ENCODE measurements at places on chromosomes 11 and 22.

- peak; percentile 45 for DNase-seq
These were observed 63.6 kb upstream of the FAM181B start for GRCh38 chr11:82796998-82797961.

- DNase-seq = no peak
These were observed 31.9 kb downstream of the POU2AF1 start for GRCh38 chr11:111347002-111347722.

DNA sequence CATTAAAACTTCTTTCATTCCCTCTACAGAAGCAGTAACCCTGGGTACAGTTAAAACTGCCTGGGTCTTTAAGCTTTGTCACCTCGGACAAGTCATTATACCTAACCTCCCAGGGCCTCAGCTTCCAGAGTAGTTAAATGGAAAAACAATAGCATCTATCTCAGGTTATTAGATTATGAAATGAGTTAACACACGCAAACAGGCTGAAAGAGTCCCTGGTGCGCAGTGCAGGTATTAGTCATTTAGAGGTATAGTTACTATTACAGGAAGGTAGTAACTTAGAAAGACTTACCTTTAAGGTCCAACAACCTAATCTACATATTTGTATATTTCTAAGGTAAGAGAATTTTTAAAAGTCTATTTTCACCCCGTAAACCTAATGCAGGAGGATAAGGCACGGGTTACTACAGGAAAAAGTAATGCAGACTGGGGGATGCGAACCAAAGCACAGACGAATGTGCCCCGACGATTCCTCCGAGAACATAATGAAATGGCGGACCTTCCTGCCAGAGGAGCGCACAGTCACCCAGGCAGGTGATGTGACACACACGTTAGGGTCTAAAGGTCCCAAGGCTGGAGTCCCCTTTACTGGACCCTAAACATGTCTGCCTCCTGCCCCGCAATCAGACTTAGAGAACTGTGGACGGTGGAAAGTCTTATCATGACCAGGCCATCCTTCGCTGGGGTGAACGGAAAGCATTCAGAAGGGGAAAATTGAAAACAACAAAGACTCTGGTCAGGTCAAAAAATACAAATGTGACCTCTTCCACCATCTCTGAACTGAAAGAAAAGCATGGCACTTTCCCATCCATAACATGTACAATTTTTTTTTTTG, 1.3 kb downstream of the NAP1L4 start:
- no peak for DNase-seq

GRCh38 chr11:66006134-66006890, 4.0 kb downstream of the BANF1 start:
- no peak for DNase-seq

GRCh38 chr22:40660730-40661129, 18.6 kb upstream of the MCHR1 start:
- no peak for DNase-seq

DNA sequence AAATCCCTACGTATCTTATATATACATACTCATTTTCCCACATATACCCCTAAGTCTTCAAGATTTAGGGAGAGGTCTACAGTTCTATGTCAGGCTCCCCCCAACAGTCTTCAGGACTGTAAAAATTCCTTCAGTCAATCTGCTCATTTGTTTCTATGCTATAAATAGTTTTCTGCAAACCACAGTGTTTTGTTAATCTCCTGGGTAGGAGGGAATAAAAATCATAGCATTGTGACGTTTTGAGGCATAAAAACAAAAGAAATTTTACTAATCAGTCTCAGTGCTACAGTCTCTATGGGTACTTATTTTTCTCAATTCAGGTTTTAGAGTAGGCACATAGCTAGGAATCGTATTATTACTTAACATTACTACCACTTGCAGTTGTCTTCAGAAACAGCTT, 552.8 kb upstream of the LRRC4C start:
- DNase-seq = no peak

DNA sequence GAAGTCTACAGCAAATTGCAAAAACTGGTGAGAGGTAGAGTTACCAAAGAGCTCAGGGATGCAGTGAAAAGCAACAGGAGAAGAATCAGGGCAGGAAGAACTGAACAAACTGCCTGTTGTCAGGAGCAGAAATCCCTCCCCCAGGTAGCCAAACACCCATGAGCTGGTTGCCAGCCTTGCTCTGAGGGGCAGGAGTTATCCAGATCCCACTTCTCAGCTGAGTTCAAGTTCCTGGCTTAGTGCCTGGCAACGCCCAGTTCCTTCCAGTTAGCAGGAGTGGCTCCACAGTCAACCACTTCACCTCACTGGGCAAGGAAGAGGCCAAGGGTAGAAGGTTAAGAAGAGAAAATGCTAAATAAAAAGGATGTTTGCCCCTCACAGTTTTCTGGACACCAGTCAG, 1.9 kb upstream of the MPZL2 start:
- DNase-seq = peak; percentile 69

GRCh38 chr22:49995361-49996118, 17.0 kb downstream of the IL17REL start:
- DNase-seq = peak; percentile 60

- DNase-seq = no peak
These were observed 541.7 kb downstream of the METTL15 start for GRCh38 chr11:28649922-28650321.

DNA sequence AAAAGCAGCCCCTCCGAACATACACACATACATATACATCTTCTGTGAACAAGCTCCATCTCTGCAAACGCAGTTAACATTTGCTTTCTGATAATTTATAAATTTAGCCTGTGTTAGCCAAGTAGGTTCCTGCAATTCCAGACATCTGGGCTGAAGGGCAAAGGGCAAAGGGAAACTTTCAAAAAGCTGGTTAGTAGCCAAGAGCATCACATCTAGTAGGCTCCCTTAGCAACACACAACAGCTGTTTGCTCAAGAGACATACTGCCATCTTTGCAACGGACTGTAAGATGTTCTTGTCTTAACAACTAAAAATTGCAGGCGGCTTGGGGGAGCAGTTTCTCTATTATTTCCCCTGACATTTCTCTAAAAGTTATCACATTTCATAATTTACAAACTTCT, 134.9 kb downstream of the RBFOX2 start:
- no peak for DNase-seq

DNA sequence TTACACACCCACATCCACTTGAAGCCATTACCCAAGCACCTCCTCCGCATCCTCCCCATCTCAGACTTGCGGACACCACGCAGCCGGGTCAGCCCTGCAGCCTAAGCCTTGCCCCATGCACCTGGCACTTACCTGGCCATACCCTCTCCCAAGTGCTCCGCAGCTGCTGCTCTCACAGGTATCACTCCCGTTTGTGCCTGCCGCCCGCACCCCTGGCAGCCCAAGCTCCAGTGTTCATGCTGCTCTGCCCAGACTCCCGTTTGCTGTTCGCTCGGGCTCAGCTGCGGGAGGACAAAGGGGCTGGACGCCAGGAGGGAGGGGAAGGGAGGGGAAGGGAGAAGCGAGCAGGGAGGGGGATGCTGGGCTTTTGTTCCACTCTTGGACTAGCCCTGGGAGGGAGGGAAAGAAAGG, at the start of gene KLHL35:
Gene KLHL35 (minus strand): TSS at position 293 of the 411 bp plus-strand sequence. CDS start 2,574 bp downstream, outside the sequence.
- DNase-seq = no peak

- DNase-seq = peak; percentile 71
These were observed 2.0 kb downstream of the FAT3 start for GRCh38 chr11:92226331-92227229.

- peak; percentile 38 for DNase-seq
These were observed 728 bp downstream of the CTTN start for GRCh38 chr11:70398834-70399680.

- peak; percentile 83 for DNase-seq
These were observed 17.5 kb downstream of the RELT start for GRCh38 chr11:73393479-73394415.

DNA sequence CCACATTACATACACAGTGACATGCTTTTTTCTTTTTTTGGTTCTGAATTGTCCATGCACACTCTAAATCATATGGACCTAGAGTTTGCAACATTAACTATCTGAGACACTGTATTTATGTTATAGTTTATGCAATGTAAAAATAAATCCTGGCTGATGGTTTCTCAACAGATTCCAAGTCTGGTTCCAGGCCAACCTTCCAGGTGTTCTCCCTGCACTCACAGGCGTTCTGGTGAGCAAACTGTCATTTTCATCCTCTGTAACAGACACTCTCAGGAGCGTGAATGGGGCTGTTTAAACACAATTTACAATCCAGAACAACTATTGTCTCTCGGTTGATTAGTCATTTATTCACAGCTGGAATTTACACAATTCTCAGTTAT, 36.5 kb upstream of the ANKK1 start:
- no peak for DNase-seq

- no peak for DNase-seq
These were observed 61.8 kb downstream of the SHANK2 start for GRCh38 chr11:71190551-71190950.

DNA sequence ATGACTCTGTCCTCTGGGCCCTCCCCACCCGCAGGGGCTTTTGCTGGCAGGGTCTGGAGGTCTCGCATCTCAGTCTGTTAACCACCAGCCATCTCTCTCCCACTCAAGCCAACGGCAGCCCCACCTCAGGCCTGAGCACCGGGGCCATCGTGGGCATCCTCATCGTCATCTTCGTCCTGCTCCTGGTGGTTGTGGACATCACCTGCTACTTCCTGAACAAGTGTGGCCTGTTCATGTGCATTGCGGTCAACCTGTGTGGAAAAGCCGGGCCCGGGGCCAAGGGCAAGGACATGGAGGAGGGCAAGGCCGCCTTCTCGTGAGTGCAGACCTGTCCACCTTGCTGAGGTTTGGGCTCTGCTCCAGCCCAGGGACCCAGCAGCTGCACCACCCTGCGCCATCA, 44.3 kb upstream of the TTC12 start:
- DNase-seq = no peak

DNA sequence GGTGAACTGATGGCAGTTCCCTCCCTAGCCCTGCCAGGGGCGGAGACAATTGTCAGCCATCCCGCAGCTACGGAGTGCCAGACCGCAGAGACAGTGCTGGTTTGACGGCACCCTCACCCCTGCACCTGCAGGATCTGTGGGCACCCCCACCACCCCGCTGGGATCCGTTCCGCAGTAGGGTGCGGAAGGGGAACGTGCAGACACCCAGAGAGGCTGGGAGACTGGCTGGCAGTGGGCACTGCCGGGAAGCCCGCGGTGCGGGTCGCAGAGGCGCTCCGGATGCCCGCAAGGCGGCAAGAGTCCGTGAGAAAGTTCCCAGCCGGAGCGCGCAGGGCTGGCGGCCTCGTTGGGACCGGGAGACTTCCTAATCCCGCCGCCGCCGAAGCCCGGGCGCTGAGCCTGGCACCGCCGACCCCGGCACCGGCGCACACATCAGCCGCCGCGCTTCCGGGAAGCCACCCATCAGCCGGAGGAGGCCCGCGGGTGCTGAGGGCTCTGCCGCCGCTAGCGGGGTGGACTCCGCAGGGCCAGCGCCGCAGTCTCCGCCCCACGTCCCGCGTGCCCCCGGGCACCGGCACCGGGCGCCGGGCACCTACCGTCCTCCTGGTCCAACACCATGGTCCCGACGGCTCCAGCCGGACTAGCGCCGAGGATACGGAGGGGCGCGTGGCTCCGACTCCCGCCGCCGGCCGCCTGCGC, 4.3 kb upstream of the LMO1 start:
- DNase-seq = peak; percentile 53

- DNase-seq = no peak
These were observed 851.1 kb upstream of the FAT3 start for GRCh38 chr11:91373497-91373896.

DNA sequence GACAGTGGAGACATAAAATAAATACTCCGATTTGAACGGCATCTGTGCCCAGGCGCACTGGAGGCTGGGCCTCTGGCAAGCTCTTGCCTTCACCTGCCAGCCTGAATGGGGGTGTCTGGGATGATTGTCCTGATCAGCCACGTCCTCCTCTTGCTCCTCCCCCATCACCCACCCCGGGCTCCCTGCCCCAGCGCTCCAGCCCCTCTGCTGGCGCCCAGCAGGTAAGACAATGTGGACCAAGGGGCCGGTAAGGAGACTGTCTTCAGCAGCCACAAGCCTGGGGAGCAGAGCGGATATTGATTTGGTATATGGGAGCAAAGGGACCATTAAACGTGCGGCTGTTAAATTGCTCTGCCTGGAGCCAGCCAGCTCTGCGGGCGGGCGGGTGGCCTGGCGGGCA, 24.9 kb downstream of the WNT11 start:
- no peak for DNase-seq

DNA sequence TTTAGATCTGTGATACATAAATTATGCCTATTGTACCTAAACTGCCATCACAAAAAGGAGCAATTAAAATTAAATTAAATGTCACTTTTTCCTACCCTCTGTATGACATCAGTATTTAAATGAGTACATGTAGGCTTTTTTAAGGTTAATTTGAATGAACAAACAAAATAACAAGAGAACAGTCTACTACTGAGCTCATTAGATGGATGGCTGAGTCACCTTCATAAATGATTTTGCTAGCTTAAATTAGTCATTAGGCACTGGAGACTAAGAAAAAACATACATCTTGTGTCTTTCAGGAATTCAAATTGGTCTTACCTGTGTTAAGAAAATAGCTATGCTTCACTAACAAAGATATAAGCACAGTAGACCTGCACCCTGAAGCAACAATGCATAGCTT, 153.6 kb downstream of the RCN1 start:
- no peak for DNase-seq

DNA sequence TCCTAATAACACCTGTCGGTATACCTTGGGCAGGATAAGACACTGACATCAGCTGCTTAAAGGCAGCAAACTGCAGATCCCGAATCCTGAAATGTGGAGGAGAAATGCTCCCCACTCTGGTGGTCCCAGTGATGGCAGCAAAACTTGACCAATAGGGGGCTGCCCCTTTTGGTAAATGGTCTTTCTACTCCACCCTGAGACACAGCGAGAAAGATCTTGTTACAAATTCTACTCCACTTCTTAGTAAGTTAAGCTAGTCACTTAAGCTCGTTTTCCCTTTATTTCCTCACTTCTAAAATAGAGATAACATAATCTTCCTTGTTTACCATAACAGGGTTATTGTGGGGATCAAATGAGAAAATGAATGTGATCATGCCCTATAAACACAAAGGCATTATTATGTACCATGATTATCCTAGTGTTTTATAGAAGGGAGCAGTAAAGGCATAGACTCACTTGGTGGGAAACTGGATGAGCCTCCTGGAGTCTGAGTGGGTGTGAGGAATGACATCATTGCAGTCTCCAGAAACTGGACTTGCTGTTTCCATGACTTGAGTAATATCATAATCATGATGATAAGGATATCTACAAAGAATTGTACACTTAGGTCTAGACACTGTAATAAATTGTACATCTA, 50.9 kb downstream of the ENDOD1 start:
- DNase-seq = no peak

- DNase-seq = no peak
These were observed 65.1 kb downstream of the ZNRF3 start for GRCh38 chr22:28948424-28948823.

GRCh38 chr11:131354251-131354701, 16.1 kb upstream of the NTM start:
- DNase-seq = no peak

All from tibial artery (tissue), 4 donors.